Stimulated activated CD8-positive, alpha-beta memory T cell treated with anti-CD3 and anti-CD28 coated beads, Interleukin-7, amount 100 ng/mL, for 1 hour (primary cell): ENCODE measurements at places on chromosomes 13 and 19.

DNA sequence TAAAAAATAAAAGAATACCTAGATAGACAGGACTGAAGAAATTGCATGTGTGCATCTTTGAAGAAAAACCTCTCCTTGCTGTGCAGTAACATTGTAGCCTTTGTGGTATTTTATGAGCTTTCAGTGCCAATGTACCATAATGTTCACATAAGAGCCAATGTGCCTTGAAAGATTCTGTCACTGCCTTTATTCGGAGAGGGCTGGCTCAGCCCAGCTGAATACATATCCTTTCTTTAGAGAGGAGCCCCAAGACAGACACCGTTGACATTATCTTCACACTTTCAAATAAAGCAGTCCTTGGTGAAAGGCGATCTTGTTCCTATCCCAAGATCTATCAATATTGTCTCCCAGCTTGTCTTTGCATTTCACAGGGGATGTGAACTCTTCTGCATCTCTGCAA lies 18.5 kb upstream of the CNMD start:
- DNase-seq: no peak

DNA sequence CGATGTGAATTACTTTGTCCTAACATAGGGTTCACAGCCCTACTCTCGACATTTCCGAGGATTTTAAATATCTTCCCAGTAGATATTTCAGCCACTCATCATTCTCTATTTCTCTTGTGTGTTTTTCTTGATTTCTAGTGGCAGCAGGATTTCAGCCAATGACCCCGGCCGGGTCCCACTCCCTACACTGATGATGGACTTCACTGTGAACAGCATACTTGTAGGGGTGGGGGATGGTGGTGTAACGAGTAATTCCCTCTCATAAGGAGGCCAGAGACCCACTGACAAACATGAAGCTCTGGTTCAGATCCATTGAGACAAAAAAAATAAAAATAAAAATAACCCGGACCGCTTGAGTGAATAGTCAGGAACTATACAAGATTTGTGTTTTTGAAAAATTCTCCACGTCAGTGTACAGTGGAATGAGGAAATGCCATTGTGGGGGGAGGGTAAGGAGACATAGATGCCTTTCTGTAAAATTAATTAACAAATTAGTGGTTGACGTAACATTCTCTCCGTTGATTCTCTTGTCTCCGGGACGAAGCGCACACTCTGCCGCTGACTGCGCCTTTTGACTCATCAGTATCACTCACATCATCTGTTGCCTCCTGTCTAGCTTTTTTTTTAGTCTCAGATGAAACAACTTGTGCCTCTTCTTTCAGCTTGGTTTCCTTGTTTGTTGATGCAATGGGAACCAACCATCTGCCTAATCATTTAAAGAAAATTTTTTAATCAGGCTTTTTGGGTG lies 48.8 kb upstream of the IRS2 start:
- no peak for DNase-seq

GRCh38 chr19:33641956-33642498 lies 20.3 kb downstream of the CHST8 start:
- no peak for DNase-seq

GRCh38 chr13:39106216-39107005 lies 68.2 kb downstream of the NHLRC3 start:
- no peak for DNase-seq

DNA sequence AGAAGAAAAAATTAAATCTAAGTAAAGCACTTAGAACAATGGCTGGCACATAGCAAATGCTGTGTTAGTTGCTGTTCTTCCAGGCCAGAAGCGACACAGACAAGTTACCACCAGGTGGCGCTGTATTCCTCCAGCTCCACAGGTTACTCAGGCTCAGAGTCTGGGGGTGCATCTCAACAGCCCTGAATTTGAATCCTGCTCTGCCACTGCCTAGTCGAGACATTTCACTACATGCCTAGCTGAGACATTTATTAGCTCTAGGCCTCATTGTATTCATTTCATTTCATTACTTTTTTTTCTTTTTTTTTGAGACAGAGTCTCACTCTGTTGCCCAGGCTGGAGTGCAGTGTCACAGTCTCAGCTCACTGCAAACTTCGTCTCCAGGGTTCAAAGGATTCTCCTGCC lies 16.4 kb upstream of the CYP2B6 start:
- peak; percentile 54 for DNase-seq

GRCh38 chr19:38093587-38093986 lies 130.4 kb downstream of the DPF1 start:
- DNase-seq: no peak

DNA sequence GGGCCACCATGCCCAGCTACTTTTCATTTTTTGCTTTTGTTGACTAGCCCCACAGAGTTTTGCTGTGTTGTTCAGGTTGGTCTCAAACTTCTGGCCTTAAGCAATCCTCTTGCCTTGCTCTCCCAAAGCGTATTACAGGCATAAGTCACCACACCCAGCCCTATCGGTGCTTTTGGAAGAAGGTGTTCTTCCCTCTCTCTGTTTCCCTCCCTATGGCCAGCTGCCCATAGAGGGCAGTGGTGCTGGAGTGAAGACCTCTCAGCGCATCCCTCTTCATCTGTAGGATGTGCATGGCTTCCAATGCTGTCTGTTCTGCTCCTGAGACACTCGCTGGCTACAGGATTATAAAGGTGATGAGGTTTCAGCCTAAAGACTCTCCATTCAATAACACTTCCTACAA lies 1.3 kb upstream of the CD22 start:
- no peak for DNase-seq

- DNase-seq: no peak
These were observed 1251.0 kb upstream of the PCDH9 start for GRCh38 chr13:68481130-68481529.

- no peak for DNase-seq
These were observed 6.9 kb upstream of the HTR2A start for GRCh38 chr13:46903748-46904147.

GRCh38 chr19:52094526-52095130 lies 937 bp downstream of the ZNF841 start:
- DNase-seq: no peak

DNA sequence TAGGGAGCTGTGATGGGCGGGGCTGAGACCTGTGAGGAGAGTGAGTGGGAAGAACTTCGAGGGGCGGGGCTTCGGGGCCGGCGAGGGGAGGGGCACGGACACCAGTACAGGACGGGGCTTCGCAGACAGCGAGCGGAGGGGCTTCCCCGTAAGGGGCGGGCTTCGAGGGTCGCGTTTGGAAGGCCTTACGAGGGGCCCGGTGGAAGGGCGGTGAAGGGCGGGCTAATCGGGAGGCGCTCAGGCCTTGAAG lies 4.1 kb upstream of the EMP3 start:
- DNase-seq: peak; percentile 95

DNA sequence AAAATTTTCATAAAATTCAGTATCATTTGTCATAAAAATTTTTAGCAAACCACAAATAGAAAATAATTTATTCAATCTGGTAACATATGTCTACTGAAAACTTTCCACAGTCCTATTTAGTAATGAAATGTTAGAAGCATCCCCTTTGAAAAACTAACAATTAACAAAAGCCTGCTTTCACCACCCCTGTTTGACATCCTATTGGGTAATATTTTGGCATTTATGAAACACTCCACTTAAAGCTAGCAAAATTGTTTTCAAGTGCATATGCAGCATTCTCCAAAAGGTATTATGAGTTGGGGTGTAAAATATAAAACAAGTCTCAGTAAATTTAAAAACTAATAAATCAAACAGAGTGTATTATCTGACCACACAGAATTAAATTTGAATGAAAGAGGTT lies 189.4 kb downstream of the NBEA start:
- DNase-seq: no peak

DNA sequence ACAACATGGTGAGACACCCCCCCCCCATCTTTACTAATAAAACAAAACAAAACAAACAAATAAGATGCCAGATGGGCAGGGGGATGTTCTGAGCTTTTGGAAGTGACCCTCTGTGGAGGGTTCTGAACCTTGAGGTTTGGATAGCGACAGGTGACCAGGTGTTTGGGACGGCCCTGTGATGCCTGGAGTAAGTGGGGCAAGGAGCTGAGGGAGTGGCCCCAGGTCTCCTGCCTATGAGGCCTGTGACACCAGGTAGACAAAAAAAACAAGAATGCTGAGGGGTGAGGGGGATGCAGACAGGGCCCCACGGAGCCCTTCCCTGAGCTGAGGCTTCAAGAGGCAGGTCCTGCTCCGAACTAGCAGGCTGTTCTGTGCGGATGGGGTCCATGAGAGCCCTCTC lies 9.2 kb downstream of the ADGRE2 start:
- DNase-seq: no peak

- DNase-seq: no peak
These were observed at the start of gene CLEC4G for GRCh38 chr19:7732045-7732444. Gene CLEC4G, minus strand, starts transcription at chr19:7732110. Its CDS starts 8 bp downstream, at chr19:7732102.

DNA sequence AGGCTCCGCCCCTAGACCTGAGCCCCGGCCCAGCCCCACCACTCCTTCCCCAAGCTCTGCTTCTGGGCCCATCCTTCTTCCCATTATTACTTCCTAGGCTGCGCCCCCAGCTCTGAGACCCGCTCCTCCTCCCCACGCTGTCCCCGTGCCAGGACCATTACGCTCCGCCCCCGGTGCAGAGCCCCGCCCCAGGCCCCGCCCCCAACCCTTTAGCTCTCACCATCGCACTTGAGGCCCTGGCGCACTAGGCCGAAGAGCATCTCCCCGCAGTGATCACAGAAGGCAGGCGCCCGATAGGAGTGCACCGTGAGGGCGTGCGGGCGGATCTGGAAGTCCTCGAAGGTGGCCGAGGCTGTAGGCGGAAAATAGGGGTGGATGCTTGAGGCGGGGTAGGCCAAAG lies 6.2 kb downstream of the PRKD2 start:
- no peak for DNase-seq

- DNase-seq: no peak
These were observed 5.5 kb downstream of the IER2 start for GRCh38 chr19:13155472-13156359.

GRCh38 chr13:107788464-107789165 lies 426.7 kb downstream of the LIG4 start:
- DNase-seq: no peak

- no peak for DNase-seq
These were observed 705.4 kb downstream of the SLITRK6 start for GRCh38 chr13:85093808-85094207.

- no peak for DNase-seq
These were observed 524.5 kb downstream of the GPC6 start for GRCh38 chr13:93751117-93751516.

- no peak for DNase-seq
These were observed 203.9 kb upstream of the IRS2 start for GRCh38 chr13:109990296-109990695.

DNA sequence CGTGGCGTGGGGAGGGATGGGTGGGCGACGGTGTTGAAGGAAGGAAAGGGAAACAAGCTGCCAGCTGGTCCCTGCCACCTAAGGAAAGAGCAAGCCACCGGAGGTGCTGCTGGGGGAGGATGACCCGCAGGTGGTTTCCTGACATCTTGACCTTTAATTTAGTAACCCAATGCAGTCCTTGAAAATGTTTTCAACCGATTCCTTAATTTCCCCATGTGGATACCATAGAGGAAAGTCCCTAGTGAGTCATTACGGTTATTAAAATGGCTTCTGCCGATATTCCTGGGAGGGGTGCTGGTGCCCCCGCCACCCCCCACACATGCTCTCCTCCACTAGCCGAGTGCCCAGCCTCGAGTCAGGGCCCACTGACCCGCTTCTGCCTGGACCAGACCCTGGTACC lies 6.3 kb upstream of the ANKRD10 start:
- DNase-seq: no peak

GRCh38 chr13:92265408-92265807 lies 867.0 kb downstream of the GPC5 start:
- DNase-seq: no peak

DNA sequence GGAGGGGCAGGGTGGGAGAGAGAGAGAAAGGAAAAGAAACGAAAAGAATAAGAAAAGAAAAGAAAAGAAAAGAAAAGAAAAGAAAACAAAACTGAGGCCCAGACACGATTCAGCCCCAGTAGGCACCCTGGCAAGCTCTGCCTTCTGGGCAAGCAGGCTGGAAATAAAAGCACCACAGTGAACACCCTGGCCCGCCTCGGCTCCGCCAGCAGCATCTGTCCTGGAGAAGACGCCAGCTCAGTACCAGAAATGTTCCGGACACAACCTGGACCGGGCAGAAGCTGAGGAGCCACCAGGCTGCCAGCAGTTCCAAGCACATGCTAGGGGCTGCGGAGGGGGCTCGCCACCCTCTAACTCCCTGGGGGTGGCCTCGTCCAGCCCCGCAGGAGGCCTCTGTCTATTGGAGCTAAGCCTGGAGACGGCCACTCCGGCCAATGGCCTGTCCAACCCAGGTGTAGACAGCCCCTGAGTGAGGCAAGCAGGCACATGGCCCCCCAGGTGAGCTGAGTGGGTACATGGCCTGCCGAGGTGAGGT lies 11.4 kb upstream of the CPAMD8 start:
- DNase-seq: no peak

DNA sequence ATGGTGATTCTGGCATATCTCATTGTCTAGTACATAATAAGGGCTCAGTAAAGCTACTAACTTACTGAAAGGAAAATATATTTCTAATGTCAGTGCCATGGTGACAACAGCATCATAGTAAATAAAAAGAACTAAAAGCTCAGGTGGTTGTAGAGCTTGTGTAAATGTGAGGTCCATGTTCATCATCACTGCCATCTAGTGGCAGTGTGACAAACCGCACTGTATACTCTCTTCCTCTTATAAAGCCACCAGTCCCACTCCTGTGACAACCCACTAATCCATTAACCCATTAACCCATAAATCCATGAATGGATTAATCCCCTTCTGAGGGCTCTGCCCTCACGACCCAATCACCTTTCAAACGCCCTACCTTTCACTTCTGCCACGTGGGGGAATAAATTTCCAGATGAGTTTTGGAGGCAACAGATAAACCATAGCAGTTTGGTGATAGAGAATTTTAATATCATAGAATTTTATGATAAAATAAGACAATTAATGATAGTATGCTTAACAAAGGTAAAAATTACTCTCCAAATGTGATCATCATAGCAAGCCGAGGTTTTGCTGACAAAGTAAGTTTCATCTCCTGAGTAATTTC lies 160.4 kb upstream of the SGCG start:
- no peak for DNase-seq

DNA sequence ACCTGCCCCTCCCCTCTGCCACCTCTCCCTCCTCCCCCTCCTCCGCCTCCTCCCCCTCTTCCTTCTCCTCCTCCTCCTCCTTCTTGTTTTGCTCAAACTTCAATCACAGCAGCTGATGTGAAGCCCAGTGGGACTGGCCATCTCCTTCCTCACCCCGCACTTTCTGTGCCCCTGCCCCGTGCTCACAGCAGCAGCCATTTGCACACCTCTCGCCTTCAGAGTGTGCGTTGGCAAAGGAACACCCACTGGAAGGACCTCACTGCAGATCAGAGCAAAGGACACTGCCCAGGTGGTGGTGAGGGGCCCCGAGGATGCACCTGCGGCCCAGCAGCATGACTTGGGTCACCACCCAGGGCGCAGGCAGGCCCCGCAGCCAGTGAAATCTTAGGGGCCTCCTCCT lies 98.8 kb downstream of the SOX1 start:
- no peak for DNase-seq
